ENCODE measurements at places on chromosomes 16 and 17. TPM values are rescaled to one million over a fixed set of nuclear protein-coding genes. Genes with fewer than 3 reads are reported as not detected.

The PRSS27 gene
- polyA plus RNA-seq = 0.81 TPM

DNA sequence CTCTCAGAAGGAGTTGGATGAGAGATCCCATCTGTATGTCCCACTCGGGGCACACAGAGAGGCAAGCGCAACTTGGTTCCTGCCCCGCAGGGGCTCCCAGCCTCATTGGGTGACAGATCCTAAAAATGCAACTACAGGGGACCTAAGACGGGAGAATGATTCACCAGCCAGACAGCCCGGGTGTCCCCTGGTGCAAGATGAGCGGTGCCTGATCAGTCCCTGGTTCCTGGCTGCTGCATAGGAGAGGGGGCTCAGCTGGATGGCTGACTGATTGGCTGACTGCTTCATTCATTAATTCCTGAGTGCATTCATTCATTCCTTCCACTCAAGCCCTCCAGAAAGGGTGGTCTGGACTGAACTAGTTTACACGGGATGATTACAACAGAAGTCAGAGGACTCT, 22.0 kb downstream of the WNT3 start:
- DNase-seq = no peak

- no peak for DNase-seq
These were observed 576 bp downstream of the EPOP start for GRCh38 chr17:38674014-38674748.

GRCh38 chr16:24116046-24116776, 139.9 kb upstream of the CACNG3 start:
- no peak for DNase-seq

GRCh38 chr16:19737306-19738038, 19.4 kb downstream of the IQCK start:
- DNase-seq = no peak

DNA sequence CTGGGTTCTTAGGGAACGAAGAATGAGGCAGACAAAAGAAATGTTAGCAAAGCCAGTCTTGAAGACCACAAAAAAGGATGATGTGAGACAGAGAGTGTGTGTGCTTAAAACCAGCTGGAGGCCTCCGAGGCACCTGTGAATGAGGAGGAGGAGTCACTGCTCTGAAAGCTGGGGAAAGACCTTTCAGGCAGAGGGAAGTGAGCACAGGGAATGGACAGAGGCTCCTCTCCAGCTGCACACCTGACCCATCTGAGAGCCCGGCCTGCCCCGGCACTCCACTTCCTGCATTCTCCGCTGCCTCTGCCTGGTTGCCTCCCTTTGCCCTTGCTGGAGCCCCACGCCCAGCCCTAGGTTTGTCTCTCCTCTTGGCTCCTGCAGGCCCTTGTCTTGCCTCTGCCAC, 55.2 kb upstream of the SREBF1 start:
- no peak for DNase-seq

- no peak for DNase-seq
These were observed 10.4 kb downstream of the MPRIP start for GRCh38 chr17:17052462-17053221.

The TBC1D3E gene
- not detected for polyA plus RNA-seq

DNA sequence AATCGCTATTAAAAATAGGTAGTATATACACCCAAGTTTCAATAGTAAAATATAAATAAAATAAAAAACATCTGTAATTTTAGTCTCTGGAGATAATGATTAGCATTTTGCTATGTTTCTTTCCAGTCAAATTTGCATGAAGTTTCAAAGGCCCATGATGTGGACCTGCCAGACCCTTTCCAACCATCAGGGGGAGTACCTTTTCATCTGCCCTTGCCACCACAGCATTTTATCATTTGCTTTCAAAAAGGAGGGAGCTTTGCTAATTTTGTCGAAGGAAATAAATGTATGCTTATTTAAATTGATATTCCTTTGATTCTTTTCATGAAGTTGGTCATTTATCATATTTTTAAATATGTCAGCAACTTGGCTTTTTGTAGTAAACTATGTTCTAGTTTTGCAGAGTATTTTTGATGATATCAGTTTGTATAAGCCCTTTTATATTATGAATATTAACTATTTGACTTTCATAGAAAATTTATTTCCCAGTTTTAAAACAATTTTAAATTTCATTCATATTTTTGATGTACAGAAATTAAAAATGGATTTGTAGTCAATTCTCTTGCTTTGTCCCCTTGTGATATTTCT, 115.2 kb upstream of the NETO2 start:
- DNase-seq = no peak

GRCh38 chr16:82917886-82918595, 291.3 kb downstream of the CDH13 start:
- DNase-seq = no peak

- no peak for DNase-seq
These were observed 27.5 kb downstream of the ITGAE start for GRCh38 chr17:3773511-3773910.

All from BJ (cell line).